GM12864 (cell line): ENCODE measurements at places on chromosomes 2 and 18.

DNA sequence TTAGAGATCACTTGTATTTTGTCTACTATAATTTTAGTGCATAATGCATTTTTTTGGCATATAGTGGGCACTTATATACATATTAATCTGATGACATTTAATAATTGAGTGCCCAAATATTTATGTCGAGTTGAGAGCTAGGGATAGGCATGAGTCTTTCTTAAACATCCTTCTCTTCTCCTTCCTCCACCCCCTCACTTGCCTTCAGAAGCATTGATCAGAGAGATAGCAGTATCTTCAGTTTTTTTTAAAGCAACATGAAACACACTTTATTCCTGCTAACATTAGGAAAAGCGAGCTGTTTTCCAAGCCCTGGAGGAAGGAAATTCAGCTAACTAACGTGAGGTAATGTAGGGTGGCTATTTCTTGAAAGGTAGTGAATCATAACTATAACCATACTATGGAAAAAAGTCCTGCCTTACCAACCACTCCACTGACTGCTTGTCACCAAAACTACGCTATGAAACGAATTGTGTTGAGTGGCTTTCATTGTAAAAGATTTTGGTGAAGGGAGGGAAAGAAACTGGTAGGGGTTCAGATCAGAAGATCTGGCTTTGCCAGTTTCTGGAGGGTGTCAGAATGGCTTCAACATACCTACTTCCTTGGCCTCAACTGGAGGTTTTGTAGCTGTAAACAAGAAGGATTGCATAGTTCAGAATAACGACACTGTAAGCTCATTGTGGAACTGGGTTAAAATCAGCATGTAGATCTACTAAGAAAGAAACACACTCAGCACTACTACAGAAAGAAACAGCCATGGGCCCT is 2.3 kb upstream of the ITGA4 start:
- DNase-seq = no peak

DNA sequence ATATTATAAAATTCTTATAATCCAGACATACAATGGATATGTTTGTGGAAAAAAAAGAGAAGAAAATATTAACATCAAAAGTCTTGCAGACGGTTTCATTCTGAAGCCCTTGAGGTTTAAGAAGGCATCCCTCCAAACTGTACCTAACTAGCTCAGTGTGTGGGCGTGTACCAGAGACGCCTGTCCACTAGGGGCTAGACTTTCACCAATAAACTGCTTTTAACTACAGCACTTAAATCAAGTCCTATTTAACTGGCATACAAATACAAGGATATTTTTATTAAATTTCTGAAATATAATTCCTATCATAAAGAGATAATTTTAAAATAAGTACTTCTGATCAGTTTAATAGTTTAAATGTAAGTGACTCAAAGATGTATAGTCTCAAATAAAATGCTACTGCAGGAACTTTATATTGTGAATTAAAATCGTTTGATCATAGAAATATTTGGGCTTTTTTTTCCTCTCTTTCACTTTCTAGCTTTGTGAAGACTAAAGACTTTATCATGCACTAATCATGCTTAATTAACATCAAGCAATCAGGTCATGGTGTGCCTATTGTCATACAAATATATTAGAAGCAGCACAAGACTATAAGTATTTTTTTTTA is 437.7 kb downstream of the SATB2 start:
- no peak for DNase-seq

DNA sequence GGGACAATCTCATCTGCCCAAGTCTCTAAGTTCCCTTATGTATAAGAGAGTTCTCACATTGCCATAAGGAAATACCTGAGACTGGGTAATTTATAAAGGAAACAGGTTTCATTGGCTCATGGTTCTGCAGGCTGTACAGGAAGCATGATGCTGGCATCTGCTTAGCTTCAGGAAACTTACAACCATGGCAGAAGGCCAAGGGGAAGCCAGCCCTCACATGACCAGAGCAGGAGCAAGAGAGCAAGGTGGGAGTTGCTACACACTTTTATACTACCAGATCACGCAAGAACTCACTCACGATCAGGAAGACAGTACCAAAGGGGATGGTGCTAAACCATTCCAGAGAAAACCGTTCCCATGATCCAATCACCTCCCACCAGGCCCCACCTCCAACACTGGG is 73.9 kb downstream of the PRKRA start:
- no peak for DNase-seq

DNA sequence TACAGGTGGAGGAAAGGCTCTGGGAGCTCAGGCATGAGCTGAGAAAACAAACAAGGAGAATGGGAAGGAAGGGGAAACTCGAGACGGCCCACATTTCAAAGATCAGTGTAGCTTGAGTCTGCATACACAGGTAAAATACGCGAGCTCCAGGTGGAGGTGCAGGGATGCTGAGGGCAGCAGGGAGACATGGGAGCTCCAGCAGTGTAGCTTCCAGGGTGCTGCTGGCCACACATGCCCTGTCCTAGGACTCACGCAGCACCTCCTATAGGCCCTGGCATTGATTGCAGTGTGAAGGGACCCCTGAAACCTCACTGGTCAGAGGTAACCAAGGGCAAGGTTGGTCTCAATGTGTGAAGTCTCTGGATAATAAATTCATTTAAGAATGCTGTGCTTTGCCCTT is 362.8 kb upstream of the HS6ST1 start:
- no peak for DNase-seq

- no peak for DNase-seq
These were observed 68.6 kb upstream of the MAL start for GRCh38 chr2:94956797-94957391.

GRCh38 chr2:46009772-46010171 is 287.4 kb upstream of the EPAS1 start:
- DNase-seq = no peak

- DNase-seq = no peak
These were observed 10.1 kb downstream of the PAX3 start for GRCh38 chr2:222288590-222289277.

DNA sequence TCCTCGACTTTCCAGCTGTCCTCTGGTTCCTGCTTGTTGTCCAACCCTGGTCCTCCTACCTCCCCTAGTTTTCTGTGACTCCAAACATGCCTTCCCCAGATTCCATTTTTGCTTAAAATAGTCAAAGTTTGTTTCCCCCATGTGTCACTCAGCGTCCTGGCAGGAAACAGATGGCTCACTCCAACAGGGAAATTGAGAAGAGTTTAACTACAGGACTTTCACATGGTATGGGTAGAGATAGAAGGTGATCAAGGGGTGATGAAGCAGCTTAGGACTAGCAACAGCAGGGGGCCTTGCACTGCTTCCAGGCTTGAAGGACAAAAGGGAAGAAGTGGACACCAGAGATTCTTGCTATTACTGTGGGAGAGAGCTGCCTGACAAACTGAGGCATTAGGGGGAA is 6.1 kb upstream of the CUL3 start:
- no peak for DNase-seq

- DNase-seq = no peak
These were observed 73.5 kb downstream of the LIMS1 start for GRCh38 chr2:108607706-108608301.

GRCh38 chr2:192228685-192229084 is 34.0 kb upstream of the TMEFF2 start:
- DNase-seq = no peak

- no peak for DNase-seq
These were observed 382.4 kb upstream of the SMIM21 start for GRCh38 chr18:75809926-75810255.

- DNase-seq = no peak
These were observed 20.0 kb upstream of the ASB18 start for GRCh38 chr2:236284208-236284607.

GRCh38 chr2:174490051-174490450 is 3.2 kb upstream of the GPR155 start:
- DNase-seq = no peak

DNA sequence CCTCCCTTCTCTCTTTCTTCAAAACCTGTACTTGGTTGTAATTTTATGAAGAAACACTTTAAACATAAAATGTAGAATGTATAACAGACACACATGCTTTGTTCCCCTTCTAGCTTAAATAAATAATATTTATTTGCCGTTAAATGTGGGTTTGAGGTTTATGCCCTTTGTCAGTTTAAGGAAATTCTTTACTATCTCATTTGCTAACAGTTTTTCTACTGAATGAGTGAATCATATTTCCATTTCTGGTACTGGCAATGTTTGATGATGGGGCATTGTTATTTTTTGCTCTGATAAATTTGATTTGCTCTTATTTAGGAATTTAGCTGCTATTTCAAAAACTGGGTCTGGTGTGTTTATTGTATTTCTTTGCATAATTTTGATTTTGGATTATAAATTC is 555.6 kb downstream of the CCDC85A start:
- DNase-seq = no peak

- DNase-seq = no peak
These were observed 552.8 kb upstream of the PKDCC start for GRCh38 chr2:41495050-41495449.

DNA sequence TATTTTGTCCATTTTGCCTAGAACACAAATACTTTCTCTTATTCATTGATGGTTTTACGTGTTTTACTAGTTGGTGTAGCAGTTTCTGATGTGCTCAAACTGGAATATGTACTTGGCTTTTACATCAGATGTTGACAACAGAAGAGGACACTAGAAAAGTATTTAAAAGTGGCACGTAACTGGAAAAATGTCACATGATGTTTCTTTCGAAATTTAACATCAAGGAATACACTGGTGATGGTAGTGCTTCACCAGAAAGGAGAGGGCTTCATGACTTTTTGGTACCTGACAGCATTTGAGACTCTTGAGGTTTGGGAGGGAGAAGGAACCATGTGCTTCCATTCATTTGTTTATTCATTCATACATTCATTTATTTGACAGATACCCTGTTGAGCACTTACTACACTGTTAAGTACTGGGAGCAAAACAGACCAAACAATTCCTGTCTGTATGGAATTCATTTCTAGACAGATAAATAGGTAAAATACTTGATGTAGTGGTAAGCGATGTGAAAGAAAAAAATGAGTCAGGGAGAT is 1.5 kb downstream of the GIGYF2 start:
- no peak for DNase-seq

GRCh38 chr2:73203055-73203681 is 794 bp downstream of the NOTO start:
- DNase-seq = no peak

- DNase-seq = no peak
These were observed 209.6 kb upstream of the PIK3C3 start for GRCh38 chr18:41745166-41746049.

DNA sequence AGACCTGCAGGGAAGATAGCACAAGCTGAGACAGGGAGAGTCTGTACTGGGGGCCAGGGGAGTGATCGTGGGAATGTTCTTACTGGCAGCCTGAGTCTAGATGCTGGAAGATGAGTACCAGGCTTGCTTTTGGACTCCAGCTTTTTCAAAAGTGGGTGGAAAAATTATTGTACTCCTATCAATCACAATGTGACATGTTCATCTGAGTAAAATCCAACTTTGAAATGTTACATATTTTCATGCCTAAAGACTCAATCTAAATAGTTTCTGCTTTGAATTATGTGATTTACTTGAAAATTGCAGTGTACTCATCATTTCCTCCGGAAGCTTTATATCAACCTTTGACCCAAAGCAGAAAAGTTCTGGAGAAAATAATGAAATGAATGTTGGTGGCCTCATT is 49.7 kb upstream of the ST3GAL5 start:
- no peak for DNase-seq

GRCh38 chr2:170361090-170361936 is 183.4 kb downstream of the MYO3B start:
- peak; percentile 31 for DNase-seq

GRCh38 chr2:236366049-236366387 is 101.8 kb upstream of the ASB18 start:
- no peak for DNase-seq

DNA sequence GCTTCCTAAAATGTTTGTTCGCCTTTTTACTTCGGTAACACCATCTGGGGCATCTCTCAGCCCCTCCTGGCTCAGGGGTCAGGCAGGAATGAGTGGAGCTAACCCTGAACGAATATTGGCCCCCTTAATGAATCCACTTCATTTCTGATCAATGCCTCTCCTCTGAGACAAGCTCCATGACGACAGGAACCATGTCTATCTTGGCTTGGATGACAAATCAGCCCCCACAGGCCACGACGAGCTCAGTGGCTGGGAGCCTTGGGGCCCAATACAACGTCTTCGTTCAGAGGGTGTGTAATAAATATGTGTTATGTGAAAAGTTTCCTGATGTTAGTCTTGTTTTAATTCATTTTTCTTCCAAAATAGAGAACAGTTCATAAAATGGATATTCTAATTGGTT is 133.0 kb downstream of the COL6A3 start:
- no peak for DNase-seq

DNA sequence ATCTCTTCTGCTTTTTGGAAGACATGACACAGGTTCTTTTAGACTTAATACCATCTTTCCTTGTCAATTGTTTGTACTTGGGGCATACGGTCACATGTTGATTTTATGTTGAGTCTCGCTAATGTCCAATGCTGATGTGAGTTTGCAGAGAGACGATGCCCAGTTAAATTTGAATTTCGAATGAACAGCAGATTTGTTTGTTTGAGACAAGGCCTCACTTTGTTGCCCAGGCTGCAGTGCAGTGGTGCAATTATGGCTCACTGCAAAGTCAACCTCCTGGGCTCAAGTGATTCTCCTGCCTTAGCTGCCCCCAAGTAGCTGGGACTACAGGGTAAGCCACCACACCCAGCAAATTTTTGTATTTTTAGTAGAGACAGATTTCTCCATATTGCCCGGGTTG is 473.5 kb downstream of the RIT2 start:
- no peak for DNase-seq

DNA sequence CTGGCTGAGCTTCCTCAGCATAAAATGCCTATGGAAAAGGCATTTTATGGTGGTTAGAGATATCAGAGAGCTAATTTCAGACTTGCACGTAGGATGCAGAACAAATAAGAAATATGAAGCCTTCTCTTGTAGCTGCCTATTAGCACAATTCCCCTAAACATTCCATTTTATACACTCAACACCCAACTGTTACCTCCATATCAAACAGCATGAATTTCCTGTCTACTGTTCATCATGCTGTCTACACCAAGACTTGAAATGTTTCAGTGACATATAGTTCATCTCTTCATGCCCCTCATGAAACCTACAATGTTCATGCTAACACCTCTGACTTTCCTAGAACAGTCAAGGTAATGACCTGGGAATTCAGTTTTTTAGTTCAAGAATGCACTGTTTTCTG is 249.9 kb downstream of the PIEZO2 start:
- DNase-seq = no peak

GRCh38 chr2:241991299-241991698 is 121.8 kb downstream of the RTP5 start:
- DNase-seq = no peak

DNA sequence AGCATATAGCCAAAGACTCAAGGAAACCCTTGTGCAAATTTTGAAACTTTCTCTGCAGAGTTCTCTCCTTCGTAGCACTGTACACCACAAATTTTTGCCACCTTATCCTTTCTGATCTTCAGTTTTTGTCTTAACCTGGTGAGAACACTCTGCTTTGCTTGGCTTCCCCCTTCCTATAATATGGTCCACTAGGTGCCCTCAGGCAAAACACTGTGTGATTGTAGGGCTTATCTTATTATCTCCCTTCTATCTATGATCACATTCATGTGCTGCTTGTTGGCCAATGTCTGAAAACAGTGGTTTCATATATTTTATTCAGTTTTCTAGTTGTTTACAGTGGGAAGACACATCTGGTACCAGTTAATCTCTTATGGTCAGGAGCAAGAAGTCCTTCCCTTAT is 111.1 kb downstream of the MTX2 start:
- DNase-seq = no peak

- DNase-seq = no peak
These were observed 507.2 kb downstream of the EPHA4 start for GRCh38 chr2:221064880-221065279.

- DNase-seq = peak; percentile 47
These were observed 70.5 kb upstream of the PPP1CB start for GRCh38 chr2:28681158-28681571.
